ENCODE measurements at places on chromosomes 5 and 9.

GRCh38 chr5:179231309-179231708 is 114.0 kb downstream of the ADAMTS2 start:
- no peak for DNase-seq

DNA sequence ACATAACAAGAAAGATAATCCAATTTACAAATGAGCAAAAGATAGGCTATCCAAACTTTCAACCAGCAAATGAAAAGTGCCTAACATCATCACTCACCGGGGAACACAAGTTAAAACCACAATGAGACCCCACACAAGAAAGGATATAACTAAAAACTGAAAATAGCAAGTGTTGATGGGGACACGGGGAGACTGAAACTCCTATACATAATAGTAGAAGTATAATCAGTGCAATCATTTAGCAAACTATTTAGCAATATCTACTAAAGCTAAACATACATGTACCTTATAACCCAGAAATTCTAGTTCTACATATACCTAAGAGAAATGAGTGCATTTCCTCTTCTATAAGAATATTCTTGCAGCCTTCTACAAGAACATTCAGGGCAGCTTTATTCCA is 72.5 kb downstream of the RICTOR start:
- DNase-seq = no peak

DNA sequence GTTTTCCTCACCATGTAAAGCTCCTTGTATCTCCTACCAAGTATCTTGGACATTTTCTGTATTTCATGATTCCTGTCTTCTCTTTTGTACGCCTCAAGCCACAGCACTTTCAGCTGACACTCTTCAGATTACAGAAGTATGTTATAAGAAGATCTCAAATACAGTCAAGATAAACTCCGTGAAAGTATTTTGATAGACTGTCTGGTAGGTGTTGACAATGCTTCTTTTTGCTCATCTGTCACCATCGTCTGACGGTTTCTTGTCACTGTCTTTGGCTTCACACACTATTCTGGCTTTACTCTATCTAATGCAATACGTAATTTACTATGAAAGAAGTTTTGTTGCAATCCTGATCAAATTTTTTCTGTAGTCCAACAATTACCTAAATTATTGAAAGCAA is 294.5 kb upstream of the CDH12 start:
- DNase-seq = no peak

- DNase-seq = no peak
These were observed 75.5 kb downstream of the LMX1B start for GRCh38 chr9:126689027-126689825.

Data from suppressor macrophage (primary cell).